ENCODE measurements at places on chromosomes 6 and 20.

DNA sequence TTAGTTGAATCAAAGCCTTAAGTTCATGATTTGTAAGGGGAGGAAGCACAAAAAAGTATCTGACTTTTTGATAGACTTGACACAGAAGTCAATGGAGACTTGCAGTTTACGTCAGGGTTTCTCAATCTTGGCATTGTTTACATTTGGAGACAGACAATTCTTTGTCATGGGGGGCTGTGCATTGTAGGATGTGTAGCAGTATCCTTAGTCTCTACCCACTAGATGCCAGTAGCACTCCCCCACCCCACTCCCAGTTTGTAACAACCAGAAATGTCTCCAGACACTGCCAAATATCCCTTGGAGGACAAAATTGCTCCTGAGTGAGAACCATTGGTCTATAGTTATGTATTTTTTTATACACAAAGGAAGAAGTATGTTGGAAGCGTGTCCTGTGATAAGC is 434.1 kb downstream of the RFPL4B start:
- DNase-seq, result no peak

GRCh38 chr6:25889877-25890853 is 16.1 kb upstream of the SLC17A3 start:
- DNase-seq, result no peak

DNA sequence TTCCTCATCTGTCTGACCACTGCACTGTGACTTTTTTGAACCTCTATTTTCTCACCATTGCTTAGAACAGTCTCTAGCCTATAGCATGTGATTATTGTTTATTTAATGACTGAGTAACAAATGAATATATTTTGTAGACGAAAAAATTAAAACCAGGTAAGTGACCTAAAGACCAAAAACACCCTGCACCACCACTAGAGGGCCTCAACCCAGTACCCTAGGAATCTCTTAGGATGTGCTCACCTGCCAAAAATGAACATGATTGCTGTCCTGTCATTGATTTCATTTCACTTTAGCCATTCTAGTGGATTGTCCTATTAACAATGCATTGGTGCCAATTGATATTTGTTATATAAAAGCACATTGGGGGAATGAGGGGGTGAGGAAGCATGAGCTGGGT is 199.1 kb downstream of the COL9A1 start:
- no peak for DNase-seq

GRCh38 chr6:43976706-43977403 is 150.4 kb downstream of the MRPL14 start:
- no peak for DNase-seq

DNA sequence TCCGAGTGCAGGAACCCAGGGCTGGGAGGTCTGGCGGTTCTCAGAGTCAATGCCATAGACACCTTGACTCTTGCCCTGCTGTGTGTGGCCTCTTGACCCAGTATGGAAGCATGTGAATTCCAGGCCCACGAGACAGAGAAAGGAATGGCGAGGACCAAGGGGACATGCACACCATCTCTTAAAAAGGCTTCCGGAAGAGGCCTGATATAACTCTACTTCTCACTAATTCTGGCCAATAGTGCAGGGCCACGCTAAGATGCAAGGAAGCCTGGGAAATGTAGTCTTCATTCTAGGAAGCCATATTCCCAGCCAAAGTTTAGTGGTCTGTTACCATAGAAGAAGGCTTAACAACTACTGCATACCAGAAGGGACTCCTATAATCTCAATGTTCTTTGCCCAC is 177.0 kb upstream of the KCNG1 start:
- no peak for DNase-seq

GRCh38 chr6:3264356-3264755 is 5.6 kb downstream of the PSMG4 start:
- DNase-seq, result no peak

DNA sequence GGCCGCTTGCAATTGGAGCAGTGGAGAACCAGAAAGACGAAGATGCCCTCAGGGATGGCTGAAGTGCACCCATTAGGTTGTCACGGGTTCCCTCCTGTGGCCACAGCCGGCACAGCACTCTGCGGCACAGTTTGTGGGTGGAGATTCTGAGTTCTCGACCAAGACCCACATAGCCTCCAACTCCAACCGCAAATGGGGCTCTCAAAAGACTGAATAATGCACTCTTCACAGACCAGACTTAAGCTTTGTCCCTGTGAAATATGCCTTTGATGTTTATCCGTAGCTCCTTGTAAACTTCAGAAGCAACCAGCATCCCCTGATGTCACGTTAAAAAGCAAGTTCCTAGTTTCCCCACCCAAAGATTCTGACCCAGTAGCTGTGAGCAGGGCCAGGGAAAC is 934 bp upstream of the CST9 start:
- DNase-seq, result peak; percentile 79

DNA sequence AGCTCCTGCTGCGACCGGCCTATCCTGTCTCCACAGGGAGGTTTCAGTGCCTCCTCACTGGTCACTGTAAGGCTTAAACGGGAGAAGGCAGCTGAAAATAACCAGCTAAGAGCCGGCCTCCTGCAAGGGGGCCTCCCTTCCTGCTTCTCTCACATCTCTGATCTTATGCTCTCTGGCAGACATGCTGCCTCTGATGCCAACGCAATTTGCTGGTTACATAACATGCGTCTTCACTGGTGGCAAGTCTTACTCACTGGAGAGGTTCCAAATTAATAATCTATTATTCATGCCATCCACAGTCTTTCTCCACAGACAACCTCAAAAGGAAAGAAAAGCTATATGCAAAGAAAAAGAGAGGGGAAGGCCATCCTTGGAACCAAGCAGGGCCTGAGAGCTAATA is 91.8 kb upstream of the LRFN2 start:
- DNase-seq, result no peak

- DNase-seq, result no peak
These were observed 157.0 kb downstream of the MRPL14 start for GRCh38 chr6:43970068-43970912.

GRCh38 chr6:7590918-7591302 is 912 bp downstream of the SNRNP48 start:
- DNase-seq, result no peak

DNA sequence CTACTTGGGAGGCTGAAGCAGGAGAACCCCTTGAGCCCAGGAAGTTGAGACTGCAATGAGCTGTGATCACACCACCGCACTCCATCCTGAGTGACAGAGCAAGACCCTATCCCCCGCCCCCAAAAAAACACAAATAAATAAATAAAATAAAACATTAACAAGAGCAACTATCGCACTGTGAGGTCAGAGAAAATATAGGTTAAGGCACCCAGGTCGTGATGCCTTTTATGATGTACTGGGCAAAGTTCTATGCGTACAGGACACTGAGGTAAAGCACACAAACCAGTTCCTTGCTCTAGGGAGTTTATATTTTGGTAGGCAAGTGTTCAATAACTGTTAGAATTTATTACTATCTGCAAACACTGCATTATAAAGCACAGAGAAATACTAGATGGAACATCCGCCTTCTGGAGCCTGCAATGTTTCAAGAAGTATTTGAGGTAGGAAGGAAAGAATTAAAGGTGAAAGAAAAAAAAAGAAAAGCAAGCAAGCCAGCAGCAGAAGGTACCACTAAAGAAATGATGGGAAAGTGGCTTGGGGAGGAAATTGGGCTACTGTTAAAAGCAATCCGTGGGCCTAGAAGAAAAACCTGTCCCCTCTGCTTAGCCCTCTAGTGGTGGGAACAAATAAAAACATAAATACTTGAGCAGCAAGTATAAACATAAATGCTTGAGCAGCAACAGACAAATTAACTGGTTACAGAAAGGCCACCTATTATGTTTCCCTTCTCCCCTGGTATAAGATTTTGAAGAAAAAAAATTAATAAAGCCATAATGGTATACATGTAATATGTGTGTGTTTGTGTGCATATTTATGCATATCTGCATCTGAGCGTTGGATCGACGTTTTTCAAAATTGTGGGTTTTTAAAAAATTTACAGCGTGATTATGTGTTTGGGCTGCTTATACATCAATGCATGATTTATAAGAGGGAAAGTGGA is 128.0 kb downstream of the PHACTR1 start:
- DNase-seq, result no peak

All from amniotic stem cell (primary cell).